ENCODE measurements at places on chromosomes 13 and 19.

DNA sequence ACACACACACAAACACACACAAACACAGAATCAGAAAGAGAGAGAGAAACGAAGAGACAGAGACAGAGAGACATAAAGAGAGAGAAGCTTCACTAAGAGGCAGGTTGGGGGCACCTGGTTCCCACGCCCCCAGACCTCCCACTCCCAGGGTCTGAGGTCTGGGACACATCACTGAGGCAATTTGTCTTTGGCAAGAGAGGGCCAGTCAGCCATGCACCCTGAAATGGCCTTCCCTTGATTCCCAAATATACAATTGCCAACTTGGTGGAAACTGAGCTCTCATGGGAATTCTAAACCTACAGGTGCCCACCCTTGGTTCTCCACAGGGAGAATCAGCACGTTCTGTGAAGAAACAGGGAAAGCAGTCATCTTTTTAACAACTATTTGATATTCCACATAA is 79.5 kb downstream of the COL4A1 start:
- no peak for DNase-seq

DNA sequence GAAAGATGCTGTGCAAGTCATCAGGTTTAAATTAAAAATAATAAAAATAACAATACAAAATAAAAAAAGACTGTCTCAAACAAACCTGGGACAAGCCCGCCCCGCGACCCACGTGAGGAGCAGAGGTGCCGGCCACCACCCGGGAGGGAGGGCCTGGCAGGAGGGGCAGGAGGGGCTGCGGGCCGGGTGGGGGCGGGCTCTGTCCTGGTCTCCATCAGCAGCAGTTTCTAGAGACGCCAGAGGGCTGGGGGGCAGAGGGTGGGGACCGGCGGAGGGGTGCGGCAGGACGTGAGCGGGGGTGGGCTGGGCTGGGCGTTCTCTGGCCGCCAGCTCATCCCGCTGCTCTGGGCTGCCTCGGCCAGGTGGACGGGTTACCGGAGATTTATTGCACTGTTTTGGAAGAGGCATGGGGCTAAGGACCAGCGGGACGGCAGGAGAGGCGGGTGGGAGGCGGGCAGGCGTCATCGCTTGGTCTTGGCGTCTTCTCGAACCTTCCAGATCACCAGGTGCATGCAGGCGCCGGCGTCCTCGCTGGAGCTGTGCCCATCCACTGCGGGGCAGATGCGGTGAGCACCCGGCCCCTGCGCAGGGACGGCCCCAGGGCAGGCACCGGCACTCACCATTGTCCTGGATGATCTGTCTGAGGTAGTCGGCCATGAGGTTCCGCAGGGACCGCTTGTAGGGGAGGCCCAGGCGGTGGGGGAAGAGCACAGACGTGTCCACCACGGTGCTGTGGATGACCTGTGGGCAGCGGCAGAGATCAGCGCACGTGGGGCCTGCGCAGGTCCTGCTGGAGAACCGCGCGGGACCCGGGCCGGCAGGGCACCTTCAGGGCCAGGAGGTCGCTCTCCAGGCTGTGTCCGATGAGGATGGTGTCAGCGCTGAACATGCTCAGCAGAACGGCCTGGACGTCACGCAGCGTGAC is 3.8 kb upstream of the ATP8B3 start:
- DNase-seq = no peak

DNA sequence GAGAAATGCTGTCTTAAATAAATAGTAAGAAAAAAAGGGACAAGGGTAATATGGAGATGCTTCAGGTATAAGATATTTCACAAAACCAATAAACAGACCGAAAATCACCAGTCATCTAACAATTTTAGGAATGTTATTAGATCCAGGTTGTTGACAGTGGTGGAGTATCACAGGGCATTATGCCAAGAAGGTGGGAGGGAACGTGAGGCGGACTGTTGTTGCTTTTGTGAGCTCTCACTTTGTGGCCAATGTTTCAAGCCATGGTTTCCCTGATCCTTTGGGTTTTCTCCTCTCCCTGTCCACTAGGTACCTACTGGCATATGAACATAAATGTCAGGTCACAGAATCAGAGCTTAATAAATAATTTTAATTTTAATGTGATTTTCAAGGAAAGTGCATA is 790.3 kb upstream of the SLITRK1 start:
- no peak for DNase-seq

DNA sequence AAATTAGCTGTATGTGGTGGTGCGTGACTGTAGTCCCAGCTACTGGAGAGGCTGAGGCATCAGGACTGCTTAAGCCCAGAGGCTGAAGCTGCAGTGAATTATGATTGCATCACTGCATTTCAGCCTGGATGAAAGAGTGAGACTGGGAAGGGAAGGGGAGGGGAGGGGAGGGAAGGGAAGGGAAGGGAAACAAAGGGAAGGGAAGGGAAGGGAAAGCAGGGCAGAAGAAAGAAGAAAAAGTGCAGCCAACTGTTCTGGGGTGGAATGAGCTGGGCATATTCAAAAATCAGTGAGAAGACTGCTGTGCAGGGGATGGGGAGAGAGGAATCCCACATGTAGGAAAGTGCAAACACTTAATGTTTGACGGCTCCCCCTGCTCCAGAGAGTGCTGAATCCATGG is 905.5 kb downstream of the UQCRFS1 start:
- DNase-seq = no peak

- no peak for DNase-seq
These were observed 90.6 kb downstream of the TEX26 start for GRCh38 chr13:31022928-31023530.

All from activated T-helper 1 cell treated with anti-CD3 and anti-CD28 coated beads, Interleukin-2, amount 50 U/mL, for 16 hours (primary cell).